ENCODE measurements at places on chromosomes 3 and 15.

- DNase-seq = no peak
These were observed 198.6 kb downstream of the KBTBD8 start for GRCh38 chr3:67196677-67197076.

DNA sequence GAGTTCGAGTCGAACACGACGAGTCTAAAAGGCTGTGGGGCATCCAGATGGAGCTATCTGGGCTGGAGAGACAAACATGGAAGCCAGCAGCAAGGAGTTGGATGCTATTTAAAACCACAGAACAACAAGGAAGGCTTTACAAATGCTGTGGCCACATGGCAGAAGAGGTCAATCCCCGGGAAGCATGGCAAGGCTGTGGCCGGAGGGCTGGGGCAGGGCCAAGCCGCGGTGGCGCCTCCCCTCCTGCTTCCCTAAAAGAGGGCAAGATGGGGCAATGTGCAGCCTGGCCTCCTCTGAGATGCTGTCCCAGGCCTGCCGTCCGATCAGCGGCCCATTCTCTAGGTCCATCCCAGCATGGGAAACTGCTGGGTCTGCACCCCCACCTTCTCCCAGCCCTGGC, 139.1 kb downstream of the SRGAP3 start:
- no peak for DNase-seq

- no peak for DNase-seq
These were observed 1.3 kb upstream of the ETV5 start for GRCh38 chr3:186109897-186110803.

DNA sequence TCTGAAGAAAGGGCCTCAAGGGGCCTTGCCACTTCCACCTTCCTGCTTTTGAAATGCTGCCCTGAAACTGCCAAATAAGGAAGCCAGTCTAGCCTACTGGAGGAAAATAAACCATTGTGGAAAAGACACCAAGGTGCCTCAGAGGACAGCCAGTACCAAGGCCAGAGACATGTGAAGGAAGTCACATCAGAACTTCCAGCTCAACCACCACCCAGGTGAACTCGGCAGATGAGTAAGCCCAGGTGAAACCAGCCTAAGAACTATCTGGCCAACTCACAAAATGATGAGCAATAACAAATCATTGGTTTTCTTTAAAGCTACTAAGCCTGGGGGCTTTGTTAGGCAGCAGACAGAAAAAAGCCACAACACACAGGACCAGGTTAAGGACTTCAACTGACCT, 103.0 kb downstream of the MAGI1 start:
- no peak for DNase-seq

DNA sequence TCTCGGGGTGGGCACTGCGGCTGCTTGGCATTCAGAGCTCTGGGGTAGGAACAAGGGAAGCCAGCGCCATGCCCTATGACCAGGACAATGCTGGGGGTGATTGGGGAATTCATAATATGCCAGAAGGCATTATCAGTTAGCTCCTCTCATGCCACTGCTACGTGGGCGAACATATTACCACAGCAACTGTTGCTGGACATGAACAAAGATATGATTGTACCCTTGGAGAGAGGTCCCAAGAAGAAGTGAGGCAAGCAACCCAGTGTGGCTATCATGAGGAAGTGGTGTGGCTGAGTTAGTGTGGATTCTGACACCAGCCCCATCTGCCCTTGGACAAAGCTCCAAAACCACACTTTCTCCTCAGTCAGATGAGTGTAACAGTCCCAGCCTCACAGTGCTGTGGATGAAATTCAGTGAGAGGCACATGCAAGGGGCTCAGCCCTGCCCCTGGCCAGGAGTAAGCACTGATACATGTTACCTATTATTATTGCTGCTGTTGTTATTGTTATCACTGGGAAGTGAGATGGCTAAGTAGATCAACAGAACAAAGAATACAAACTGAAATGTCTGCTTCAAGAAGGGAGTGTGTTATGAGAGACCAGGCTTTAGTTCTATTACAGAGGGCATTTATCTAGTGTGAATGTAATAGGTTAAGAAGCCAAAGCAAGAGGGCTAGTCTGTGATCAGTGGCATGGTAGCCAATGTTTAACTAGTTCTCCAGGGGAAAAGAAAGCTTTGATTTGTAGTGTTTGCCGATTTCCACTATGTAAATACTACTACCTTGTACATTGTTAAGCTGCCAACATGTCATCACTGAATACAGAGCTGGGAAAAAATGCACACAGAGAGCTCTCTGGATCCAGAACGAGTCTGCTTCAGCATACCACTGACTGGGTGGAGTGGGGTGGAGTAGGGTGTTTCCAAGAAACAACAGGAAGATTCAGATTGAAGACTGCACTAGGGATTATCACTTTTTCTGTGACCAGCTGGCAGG, 222.3 kb upstream of the EIF1B start:
- DNase-seq = no peak

DNA sequence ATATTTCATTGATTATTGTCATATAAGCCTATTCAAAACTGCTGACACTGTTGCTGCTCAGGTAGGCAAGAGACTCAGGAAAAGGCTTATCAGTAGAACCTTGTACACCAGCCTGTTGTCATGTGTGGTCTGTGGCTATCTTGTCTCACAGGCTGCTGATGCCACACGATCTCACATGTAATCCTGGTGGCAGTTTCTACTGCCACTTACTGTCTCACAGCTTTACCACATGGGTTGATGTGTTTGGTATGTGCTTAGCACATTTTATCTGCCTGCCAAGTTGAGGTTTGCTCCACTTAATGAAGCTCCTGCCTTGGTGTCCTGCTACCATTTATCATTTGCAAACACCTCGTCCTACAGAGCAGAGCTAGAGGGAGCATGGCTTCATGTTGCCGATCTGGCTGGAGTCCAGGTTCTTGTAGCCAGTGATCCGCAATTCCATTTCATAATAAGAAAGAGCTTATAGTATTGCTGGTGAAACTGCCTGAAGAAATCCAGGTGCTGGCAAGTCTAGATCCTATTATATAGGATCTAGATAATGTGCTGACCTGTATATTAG, 637.9 kb downstream of the NLGN1 start:
- no peak for DNase-seq

- DNase-seq = no peak
These were observed 3.2 kb upstream of the ALPK3 start for GRCh38 chr15:84813931-84814330.

GRCh38 chr3:188533612-188534357, 379.8 kb downstream of the LPP start:
- DNase-seq = no peak

All from GM12892 (cell line).